ENCODE measurements at places on chromosomes 12 and 14.

GRCh38 chr12:76033081-76034011, 1.8 kb upstream of the PHLDA1 start:
- H3K27me3 ChIP-seq = no peaks in the 10 kb centered on the region
- peaks cover 25% of the 10 kb centered on the region for H3K4me1 ChIP-seq
- H3K27ac ChIP-seq = peak overlapping the region; percentile 96
- H3K4me3 ChIP-seq = peak overlapping the region; percentile 92
- DNase-seq = peak; percentile 51

- H3K4me3 ChIP-seq = peak overlapping the region; percentile 82
- H3K27ac ChIP-seq = 0 out of 2 replicates have a peak overlapping the region, but pooled peaks have one; percentile 63
- no peaks in the 10 kb centered on the region for H3K36me3 ChIP-seq
- peak; percentile 22 for DNase-seq
These were observed 1.4 kb upstream of the PHC1 start for GRCh38 chr12:8912914-8913313.

DNA sequence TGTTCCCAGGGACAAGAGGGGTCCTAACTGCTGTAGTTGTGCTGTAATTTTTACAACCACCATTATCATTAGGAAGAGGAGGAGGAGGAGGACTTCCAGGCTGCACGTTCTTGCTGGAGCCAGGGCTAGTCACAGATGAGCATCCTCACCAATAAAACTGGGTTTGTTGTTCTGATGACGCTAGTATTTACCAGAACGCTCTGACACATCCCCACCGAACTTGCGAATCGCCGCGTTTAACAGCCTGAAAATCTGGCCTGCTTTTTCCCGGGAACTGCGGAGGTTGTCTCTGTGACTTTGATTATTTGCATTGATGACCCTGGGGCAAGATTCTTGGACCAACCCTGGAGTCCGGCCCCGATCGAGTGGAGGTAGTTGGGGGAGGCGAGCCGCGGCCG, 10.2 kb downstream of the TBX5 start:
- peaks cover 36% of the 10 kb centered on the region for H3K4me1 ChIP-seq
- peak overlapping the region; percentile 84 for H3K27ac ChIP-seq
- H3K27me3 ChIP-seq = no peaks in the 10 kb centered on the region
- peak; percentile 96 for DNase-seq

DNA sequence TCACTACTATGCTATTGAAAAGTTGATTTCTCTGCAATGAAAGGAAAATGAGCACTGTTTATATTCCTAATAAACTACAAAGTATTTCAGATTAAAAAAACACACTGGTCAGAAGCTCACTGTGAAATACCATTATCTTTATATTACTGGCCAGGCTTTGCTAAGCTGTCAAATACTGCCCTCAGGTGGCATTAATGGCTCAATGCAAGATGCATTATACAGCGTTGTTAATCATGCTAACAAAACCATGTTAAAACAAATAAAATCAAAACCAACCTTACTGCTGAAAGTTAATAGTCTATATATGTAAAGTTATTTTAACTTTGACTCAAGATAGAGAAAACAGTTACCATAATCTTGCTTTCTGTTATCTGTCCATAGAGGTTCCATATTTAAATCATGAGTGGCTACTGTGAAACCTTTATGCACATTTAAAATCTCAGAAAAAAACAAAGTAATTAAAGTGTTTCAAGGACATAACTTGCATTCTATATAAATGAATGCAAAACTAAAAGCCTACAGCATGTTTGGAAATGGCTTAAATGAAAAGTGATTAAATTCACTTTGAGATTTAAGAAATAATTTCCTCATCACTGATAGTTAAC, 121.7 kb downstream of the RALGAPA1 start:
- H3K4me3 ChIP-seq = no peak overlapping the region
- no peak overlapping the region for H3K27ac ChIP-seq
- H3K27me3 ChIP-seq = no peaks in the 10 kb centered on the region
- H3K36me3 ChIP-seq = no peaks in the 10 kb centered on the region
- DNase-seq = peak; percentile 76

GRCh38 chr12:105445649-105446048, 115.2 kb downstream of the C12orf75 start:
- no peaks in the 10 kb centered on the region for H3K27me3 ChIP-seq
- peak overlapping the region; percentile 42 for H3K27ac ChIP-seq
- no peak overlapping the region for H3K4me3 ChIP-seq
- DNase-seq = peak; percentile 46
- no peaks in the 10 kb centered on the region for H3K36me3 ChIP-seq
- peaks cover 24% of the 10 kb centered on the region for H3K4me1 ChIP-seq

- DNase-seq = no peak
- no peaks in the 10 kb centered on the region for H3K36me3 ChIP-seq
- H3K4me1 ChIP-seq = no peaks in the 10 kb centered on the region
- no peak overlapping the region for H3K27ac ChIP-seq
- no peaks in the 10 kb centered on the region for H3K27me3 ChIP-seq
- H3K4me3 ChIP-seq = no peak overlapping the region
These were observed 710.6 kb downstream of the SLC6A15 start for GRCh38 chr12:84201976-84202375.

DNA sequence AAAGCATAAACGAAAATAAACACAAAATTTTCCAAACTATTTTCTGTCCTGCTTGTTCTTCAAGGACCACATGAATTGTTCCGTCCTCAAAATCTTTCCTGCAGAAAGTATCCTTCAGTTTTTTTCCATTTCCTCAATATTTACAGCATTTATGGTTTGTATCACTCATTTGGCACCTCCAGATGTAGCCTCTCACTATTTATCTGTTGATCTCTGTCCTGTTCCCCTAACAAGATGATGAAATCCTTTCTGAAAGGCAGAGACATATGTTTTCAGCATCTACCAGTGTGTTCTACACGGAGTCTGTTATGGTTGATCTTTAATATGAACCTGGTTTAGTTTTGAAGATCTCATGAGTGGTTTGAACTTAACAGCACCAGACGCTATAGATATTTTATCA, 490.2 kb downstream of the NELL2 start:
- H3K27me3 ChIP-seq = no peaks in the 10 kb centered on the region
- no peak for DNase-seq
- H3K4me1 ChIP-seq = no peaks in the 10 kb centered on the region
- no peaks in the 10 kb centered on the region for H3K36me3 ChIP-seq

GRCh38 chr14:67050896-67051295, 138.3 kb upstream of the GARIN2 start:
- H3K4me1 ChIP-seq = no peaks in the 10 kb centered on the region
- H3K27ac ChIP-seq = no peak overlapping the region
- no peaks in the 10 kb centered on the region for H3K36me3 ChIP-seq
- H3K4me3 ChIP-seq = no peak overlapping the region
- no peak for DNase-seq

DNA sequence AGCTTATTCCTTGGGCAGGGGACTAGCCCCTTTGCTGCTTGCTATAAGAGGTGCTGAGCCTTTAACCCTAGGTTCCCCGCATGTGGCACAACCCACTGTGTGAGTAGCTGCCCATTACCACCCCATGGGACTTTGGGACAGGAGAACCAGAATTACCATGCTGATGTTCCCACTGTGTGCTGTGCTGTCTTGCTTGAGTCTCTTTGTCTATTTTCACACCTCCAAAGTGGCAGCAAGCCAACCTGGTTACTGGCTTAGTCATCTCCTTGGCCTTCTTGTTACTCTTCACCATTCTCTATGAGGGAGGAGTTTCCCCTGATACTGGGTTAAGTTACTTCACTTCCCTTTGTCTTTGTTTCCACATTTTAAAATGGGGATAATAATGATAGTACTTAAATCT, 73.4 kb upstream of the ETV6 start:
- DNase-seq = peak; percentile 79
- H3K4me1 ChIP-seq = peaks cover 41% of the 10 kb centered on the region

GRCh38 chr14:79587875-79588274, 623.4 kb downstream of the DIO2 start:
- no peaks in the 10 kb centered on the region for H3K27me3 ChIP-seq
- H3K4me1 ChIP-seq = peaks cover 13% of the 10 kb centered on the region
- no peaks in the 10 kb centered on the region for H3K36me3 ChIP-seq
- no peak for DNase-seq
- no peak overlapping the region for H3K4me3 ChIP-seq

DNA sequence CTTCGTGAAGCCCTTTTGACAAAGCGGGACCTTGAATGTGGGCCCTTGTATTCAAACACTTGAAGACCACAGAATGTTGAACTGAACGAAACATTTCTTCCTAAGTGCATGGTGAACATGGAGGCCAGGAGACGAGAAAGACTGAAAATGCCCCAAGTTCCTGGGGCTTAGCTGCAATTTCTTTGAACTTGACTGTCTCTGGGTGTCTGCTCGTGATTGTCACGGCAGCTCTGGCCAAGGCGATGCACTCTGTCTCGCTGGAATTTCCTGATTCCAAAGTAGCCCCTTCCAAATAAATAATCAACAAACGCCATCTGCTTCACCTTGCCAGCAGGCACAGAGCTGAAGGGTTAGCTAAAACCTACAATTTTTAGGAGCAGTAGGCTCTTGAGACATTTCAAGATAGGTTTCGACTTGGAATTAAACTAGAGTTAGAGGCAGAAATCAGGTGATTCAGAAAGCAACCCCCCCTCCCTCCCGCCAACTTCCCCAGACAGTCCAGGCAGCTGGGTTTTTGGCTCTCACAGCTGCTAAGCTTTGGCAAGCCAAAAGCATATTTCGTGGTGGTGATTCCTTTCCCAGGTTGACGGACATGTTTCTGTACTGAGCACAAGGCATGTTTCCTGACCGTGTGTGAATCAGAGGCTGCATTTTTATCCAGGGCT, 13.5 kb upstream of the IRF2BPL start:
- H3K4me1 ChIP-seq = peaks cover 87% of the 10 kb centered on the region
- no peaks in the 10 kb centered on the region for H3K27me3 ChIP-seq
- peak overlapping the region; percentile 100 for H3K27ac ChIP-seq
- H3K4me3 ChIP-seq = 0 out of 2 replicates have a peak overlapping the region, but pooled peaks have one; percentile 61

- H3K4me3 ChIP-seq = no peak overlapping the region
- H3K27me3 ChIP-seq = no peaks in the 10 kb centered on the region
- H3K36me3 ChIP-seq = no peaks in the 10 kb centered on the region
- no peaks in the 10 kb centered on the region for H3K4me1 ChIP-seq
- DNase-seq = no peak
These were observed 115.0 kb upstream of the RPH3A start for GRCh38 chr12:112676507-112676906.

DNA sequence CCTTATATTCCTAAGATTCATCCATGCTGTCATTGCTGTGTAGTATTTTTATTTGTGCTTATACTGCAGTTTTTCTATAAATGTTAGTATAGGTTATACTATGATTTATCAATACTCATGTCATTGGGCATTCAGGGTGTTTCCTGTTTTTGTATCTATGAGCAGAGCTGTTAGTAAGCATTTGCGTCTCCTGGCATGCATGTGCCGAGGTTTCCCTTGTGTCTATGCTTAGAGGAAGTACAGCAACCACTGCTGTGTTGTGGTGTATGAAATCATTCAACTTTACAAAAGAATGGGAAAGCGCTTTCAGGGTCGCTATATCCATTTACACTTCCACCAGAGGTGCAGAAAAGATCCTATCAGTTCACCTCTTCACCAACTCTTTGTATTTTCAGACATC, 122.7 kb downstream of the RGS6 start:
- no peak for DNase-seq
- no peaks in the 10 kb centered on the region for H3K4me1 ChIP-seq
- H3K4me3 ChIP-seq = no peak overlapping the region
- H3K27me3 ChIP-seq = no peaks in the 10 kb centered on the region
- no peaks in the 10 kb centered on the region for H3K36me3 ChIP-seq

GRCh38 chr12:28023156-28023887, 50.8 kb upstream of the PTHLH start:
- no peak overlapping the region for H3K4me3 ChIP-seq
- H3K4me1 ChIP-seq = peaks cover 39% of the 10 kb centered on the region
- peak overlapping the region; percentile 97 for H3K27ac ChIP-seq
- H3K36me3 ChIP-seq = no peaks in the 10 kb centered on the region

DNA sequence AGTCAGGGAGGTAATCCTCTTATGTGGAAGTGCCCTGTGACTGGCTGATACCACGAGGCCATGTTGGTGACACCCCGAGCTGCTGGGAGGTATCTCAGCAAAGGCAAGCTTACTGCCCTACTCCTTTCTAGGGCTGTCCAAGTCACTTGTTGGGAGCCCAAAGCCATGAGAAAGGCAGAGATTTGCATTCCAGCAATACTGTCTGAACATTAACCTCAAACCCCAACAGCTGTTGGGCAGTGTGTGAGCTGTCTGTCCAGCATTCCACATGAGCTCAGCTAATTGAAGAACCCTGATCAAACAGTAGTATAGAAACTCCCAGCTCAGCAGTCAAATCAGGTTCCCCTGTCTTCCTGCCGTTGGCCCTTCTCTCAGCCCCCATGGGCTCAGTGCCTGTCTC, 9.2 kb downstream of the ABHD4 start:
- no peak overlapping the region for H3K4me3 ChIP-seq
- no peaks in the 10 kb centered on the region for H3K27me3 ChIP-seq
- H3K27ac ChIP-seq = no peak overlapping the region
- DNase-seq = no peak
- peaks cover 45% of the 10 kb centered on the region for H3K36me3 ChIP-seq
- H3K4me1 ChIP-seq = peaks cover 9% of the 10 kb centered on the region

DNA sequence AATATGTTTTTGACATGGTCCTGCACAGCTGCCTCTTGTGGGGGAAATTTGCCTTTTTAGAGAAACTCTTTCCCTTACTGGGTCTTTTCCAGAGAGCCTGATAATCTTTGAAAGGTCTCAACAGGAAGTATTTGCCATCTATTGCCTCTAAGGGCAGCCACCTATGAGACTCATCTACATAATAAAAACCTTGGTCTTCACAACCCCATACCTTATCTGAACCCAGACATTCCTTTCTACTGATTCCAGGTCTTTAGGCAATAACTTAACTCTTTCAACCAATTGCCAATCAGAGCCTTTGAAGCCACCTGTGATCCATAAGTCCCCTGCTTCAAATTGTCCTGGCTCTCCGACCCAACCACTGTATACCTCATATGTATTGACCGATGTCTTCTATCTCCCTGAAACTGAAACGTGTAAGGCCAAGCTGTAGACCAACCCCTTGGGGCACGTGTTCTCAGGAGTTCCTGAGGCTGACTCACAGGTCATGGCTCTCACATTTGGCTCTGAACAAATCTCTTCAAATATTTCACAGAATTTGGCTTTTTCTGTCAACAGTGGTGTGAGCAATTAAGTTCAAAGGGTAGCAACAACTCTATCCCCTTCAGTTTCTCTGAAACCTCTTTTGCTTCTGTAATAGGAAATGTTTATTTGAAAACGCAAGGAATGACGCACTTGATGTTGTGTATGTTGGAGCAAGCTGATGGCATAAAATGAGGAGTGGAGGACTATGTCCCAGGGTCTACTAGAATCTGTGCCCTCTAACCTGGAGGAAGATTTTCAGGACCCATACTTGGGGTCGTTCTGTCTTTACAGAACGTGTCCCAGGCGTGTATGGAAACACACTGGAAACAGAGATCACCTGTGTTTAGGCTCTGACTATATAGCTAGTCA, 49.2 kb upstream of the EIF5 start:
- H3K4me1 ChIP-seq = peaks cover 4% of the 10 kb centered on the region
- no peaks in the 10 kb centered on the region for H3K36me3 ChIP-seq
- H3K27ac ChIP-seq = no peak overlapping the region
- 0 out of 2 replicates have a peak, but pooled peaks cover 5% of the 10 kb centered on the region for H3K27me3 ChIP-seq

GRCh38 chr12:12520273-12520672, 42.4 kb downstream of the DUSP16 start:
- H3K4me1 ChIP-seq = no peaks in the 10 kb centered on the region
- no peak overlapping the region for H3K27ac ChIP-seq
- no peaks in the 10 kb centered on the region for H3K36me3 ChIP-seq
- H3K4me3 ChIP-seq = no peak overlapping the region

GRCh38 chr14:21518725-21519124, 7.4 kb downstream of the SALL2 start:
- no peak for DNase-seq
- no peaks in the 10 kb centered on the region for H3K36me3 ChIP-seq
- no peaks in the 10 kb centered on the region for H3K27me3 ChIP-seq
- no peak overlapping the region for H3K27ac ChIP-seq
